Stimulated activated CD4-positive, alpha-beta T cell treated with anti-CD3 and anti-CD28 coated beads, Interleukin-1b, Interleukin-23, amount 100 ng/mL, for 1 hour (primary cell): ENCODE measurements at places on chromosomes 6 and 20.

GRCh38 chr6:170251776-170252571 is 38.9 kb downstream of the DLL1 start:
- DNase-seq: no peak

GRCh38 chr20:63574829-63575743 is 1.0 kb upstream of the HELZ2 start:
- no peak for DNase-seq

GRCh38 chr6:2396846-2397630 is 151.6 kb upstream of the GMDS start:
- DNase-seq: no peak

DNA sequence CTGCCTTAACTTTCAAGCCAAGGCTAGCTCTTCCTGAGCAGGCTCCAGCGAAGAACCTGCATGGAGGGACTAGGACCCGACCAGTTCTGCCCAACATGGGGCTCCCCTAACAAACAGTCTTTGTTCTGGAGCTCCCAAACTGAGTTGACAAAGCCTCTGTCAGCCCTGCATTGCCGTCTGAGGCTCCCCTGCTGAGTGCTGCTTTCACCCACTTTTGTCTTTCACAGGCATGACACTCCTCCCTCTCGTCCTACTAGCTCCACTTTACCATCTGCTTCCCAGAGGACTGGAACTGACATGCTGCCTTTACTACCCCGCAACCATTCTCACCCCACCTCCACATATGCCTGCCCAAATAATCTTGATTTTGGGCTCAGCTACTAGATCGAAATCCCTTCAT is 45.1 kb upstream of the B4GALT5 start:
- DNase-seq: no peak

- no peak for DNase-seq
Observed at GRCh38 chr6:119350202-119350951, 816 bp upstream of the MAN1A1 start.

DNA sequence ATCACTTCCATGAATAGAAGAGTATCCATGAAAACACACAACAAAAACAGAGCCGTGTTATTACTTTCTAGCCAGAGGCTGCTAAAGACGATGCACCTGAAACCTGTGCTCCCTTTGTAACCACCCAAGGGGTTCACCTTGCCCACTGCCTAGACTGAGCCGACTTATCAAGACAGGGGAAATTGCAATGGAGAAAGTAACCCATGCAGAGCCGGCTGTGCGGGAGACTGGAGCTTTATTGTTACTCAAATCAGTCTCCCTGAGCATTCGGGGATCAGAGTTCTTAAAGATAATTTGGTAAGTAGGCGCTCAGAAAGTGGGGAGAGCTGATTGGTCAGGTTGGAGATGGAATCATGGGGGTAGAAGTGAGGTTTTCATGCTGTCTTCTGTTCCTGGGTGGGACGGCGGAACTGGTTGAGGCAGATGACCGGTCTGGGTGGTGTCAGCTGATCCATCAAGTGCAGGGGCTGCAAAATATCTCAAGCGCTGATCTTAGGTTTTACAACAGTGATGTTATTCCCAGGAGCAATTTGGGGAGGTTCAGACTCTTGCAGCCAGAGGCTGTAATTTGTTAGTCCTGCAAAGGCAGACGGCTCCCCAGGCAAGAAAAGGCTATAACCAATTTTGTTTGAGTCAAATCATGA is 366.6 kb downstream of the PREX1 start:
- DNase-seq: no peak

DNA sequence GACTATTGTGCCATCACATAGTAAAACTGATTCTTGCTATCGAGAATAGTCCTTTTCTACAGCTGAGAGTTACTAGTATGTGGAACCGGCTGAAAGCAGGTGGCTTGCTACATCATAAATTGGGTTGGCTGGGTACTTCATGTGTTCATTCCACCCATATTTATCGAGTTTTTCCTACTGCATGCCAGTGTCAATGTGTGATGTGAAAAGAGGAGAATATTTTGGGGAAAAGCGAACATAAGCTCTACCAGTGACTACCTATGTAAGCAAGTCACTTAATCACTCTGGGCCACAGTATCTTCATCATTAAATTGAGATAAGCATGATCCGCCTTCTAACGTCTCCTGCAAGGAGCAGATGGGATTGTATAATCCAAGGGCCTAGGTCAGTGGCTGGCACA is 61.0 kb downstream of the TSHZ2 start:
- DNase-seq: no peak

DNA sequence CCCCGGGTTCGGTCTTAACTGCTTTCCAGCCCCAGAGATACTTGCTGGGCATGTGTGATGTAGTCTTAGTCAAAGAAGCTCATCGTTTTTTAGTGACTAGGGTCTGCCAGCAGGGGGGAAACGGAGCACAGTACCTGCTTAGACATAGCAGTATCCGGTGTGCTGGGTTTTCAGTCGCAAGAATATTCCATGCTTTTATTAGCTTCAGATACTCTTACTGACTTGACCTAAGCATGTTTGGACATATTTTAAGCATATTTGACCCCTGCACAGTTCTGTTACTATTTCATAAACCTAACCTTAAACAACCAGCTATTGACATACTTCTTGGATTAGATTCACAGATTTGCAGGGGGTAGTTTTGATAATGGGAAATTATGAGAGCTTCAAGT is 3.0 kb downstream of the E2F3 start:
- peak; percentile 28 for DNase-seq

DNA sequence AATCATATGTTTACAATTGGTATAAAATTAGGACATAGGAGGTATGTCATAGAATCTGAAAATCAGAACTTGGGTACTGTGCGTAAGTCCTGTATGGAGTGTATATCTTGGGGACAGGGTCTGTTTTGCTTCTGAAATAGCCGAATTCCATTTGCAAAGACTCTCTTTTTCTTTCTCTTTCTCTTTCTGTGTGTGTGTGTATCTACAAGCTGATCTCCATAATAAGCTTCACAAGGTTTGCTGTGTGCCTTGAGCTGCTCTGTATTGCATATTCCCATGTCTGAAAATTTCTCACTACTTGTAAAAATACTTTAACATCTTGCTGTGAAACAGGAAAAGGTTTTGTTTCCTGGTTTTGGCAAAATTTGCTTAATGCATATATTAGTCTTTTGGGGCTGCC is 29.5 kb downstream of the STX11 start:
- DNase-seq: no peak

GRCh38 chr6:32152769-32153563 is 975 bp upstream of the PPT2 start:
- no peak for DNase-seq

DNA sequence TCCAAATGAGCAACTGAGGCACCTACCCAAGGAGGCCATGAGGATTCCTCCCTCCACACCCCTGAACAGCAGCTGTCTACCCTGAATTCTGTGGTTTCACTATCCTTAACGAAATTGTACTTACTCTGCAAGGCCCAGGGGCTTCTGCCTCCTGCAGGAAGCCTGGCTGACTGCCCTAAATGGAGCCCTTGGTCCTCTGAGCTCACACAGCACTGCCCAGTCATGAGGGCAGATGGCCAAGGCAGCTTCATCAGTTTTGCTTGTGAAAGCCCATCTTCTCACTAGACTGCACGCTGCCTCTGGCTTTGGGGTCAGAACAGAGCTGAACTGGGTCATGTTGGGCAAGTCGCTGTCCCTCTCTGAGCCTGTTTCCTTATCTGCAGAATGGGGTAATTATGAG is 26.4 kb upstream of the SIRPA start:
- no peak for DNase-seq

DNA sequence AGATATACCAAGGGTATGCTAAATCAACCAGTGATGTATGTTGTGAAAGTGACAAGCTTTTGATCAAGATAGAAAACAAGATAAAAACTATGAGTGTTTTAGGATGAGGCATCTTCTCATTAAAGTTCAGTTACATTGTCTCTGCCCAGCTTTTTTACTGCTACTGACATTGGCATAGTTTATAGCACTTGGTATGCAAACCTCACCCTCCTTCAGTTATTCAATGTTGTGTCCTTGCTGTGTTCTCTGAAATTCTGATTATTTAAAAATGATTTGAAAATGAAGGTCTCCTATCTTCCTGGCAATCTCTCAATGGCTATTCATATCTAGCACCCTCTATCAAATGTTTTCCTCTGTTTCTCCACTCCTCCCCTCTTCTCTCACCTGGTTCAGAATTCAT is 6.7 kb upstream of the MYLIP start:
- no peak for DNase-seq

DNA sequence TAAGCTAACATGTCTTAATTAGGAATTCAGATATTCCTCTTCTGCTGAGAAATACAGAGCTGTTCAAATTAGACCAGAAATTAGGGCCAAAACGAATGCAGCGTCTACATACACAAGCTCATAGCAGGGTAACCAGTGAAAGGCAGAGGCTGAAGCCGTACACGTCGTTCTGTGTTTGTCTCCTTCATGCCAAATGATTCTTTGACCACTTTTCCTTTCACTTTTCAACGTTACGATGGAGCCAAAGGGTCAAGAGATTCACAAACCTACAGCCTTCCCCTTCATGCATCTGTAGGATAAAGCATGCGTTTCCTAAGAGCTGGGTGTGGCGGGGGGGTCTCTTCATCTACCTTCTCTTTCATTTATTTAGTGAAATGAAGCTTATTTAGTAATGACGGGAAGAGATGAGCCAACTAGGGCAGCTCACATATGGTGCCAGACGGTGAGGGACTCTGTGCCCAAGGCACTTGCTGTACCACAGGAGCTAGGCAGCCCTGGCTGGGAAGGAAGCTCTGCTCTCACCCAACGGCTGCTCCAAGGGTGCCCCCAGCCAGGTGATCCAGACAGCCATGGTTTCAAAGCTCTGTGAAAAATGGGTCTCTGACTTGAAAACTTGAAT is 178.0 kb downstream of the ATXN1 start:
- DNase-seq: no peak

DNA sequence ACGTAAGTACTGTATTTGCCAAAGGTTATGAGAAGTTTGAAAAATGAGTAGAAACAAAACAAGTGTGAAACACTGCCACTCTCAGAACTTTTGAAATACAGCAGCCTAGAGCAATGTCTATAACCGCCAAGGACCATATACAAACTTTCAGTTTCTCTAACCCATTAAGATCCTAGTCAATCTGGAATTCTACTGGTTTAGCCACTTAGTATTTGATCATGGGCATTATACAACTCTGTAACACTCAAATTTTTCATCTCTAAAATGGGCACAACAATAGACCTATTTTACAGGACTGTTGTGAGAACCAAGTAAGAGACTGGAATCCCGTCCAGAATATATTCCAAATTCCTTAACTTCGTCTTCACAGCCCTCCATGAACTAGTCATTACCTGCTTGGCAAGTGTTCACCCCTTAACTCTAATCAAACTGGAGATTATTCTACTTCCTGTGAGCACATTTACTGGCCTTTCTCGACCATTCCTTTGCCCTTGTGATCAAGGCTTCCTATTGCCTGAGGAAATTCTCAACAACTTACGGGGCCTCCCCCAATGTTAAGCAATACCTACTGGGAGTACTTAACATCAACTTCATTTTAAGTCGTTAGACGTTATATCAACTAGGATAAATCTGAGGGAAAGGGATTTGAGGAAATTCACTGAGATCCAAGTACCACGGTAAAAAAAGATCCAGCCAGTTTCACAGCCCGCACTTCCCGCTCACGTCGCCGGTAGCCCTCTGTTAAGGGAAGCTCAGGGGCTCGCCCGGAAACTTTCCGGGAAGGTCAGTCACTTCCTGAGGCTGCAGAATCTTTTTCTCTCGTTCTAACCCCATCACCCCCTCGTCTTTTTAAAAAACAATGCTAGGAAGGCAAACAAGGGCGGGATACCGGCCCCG is 1.1 kb downstream of the EIF2S2 start:
- no peak for DNase-seq

GRCh38 chr20:62536871-62537401 is 61.1 kb upstream of the GATA5 start:
- no peak for DNase-seq

GRCh38 chr6:35489995-35490791 is 6.7 kb downstream of the TEAD3 start:
- DNase-seq: no peak

- no peak for DNase-seq
Observed at GRCh38 chr6:166281104-166281503, 27.1 kb downstream of the PRR18 start.

DNA sequence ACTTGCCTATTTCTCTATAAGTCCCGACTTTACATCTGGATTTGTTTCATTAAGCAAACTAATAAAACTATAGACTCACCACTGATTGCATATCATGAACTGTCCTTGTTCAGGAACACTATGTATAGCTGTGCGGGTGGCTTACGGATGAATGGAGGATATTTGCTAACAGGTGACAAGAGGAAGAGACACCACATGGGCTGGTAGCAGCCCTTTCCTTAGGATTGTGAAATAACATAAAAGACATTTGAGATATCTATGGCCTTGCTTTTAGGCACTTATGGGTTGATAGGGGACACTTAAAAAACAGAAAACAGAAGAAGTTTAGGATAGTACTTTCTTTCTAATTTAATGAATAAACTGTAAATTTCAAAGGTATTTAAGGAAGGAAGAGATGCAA is 5.0 kb upstream of the CAP2 start:
- no peak for DNase-seq

DNA sequence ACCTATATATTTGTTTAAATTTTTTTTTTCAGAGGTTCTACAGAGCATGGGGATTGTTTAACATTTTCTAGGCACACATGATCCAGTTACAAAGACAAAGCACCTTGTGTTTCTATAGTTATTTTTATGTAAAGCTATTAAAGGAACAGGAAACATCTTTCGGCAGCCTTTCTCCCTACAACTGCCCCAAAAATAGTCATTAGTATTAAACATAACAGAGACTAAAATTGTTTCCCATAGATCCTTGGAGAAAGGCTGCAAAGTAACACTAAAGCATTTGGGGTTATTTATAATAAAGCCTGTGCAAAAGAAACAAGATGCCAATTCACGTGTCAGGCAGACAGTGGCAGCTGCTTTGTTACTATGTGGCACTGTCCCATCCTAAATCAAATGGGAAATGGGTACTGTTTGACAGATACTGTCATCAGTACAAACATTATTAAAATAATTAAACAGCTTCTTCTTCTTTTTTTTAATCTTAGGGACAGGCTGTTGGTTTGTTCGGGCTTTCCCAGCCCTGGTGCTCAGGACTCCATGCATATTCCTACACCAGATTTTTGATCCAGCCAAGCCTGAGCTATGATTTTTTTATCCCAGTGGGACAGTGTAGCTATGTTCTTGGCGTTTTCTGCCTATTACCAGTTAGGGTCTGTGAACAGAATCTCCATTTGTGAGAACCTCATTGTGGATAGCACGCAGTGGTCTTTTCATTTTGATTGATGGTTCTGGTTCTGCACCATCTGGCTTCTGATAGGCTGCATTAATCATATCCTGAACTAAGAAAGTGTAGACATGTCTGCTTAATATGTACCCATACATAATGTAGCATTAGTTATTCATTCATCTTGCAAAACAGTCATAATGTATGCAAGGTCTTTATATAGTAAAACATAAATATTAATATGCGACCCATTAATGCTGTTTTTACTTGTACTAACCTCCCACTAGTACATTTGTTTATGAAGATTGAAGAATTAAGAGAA is 460.4 kb upstream of the SOX4 start:
- no peak for DNase-seq

GRCh38 chr6:33799454-33800113 is 4.2 kb downstream of the MLN start:
- no peak for DNase-seq
